Mesothelial cell of epicardium (in vitro differentiated cells): ENCODE measurements at places on chromosomes 16 and 17.

- DNase-seq = no peak
These were observed 1313.1 kb downstream of the CDH11 start for GRCh38 chr16:63808730-63809129.

GRCh38 chr16:48321317-48322036 is 63.7 kb downstream of the SIAH1 start:
- no peak for DNase-seq

DNA sequence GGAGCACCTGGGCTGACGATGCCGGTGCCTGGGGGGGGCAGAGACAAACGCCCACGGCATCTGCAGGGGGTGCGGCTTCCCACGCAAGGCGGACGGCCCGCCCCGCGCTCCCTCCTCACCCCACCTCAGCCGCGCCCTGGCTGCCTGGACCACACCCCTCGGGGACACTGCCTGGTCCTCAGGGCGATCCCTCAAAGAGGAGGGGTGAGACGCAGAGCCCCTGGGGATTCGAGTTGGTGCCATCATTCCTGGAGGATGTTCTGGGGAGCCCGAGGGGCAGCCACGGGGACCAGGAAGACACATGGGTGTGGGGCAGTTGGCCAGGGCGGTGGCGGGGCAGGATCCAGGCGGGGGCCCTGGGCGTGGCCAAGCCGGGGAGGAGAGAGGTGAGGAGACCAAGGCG is 3.9 kb downstream of the IGFALS start:
- DNase-seq = no peak

- DNase-seq = no peak
These were observed 32.6 kb upstream of the ACSF3 start for GRCh38 chr16:89061086-89061485.

DNA sequence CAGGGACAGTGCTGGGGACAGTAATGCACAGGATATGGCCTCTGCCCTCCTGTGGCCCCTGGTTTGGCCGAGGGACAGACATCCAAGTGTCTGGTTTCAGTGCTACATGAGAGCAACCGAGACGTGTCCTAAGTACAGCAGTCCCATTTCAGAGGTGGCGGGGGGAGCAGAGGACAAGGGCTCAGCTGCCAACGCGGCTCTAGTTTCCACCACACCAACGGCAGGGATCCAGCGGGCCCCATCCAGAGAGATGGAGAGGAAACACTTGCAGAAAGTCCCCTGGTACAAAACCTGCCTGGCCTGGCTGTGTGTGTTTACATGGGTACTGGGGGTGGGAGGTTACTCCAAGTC is 125.8 kb upstream of the SMURF2 start:
- DNase-seq = no peak

GRCh38 chr16:85243308-85243707 is 131.0 kb upstream of the CIBAR2 start:
- DNase-seq = no peak

GRCh38 chr17:50173335-50173941 is 7.6 kb downstream of the SGCA start:
- no peak for DNase-seq

DNA sequence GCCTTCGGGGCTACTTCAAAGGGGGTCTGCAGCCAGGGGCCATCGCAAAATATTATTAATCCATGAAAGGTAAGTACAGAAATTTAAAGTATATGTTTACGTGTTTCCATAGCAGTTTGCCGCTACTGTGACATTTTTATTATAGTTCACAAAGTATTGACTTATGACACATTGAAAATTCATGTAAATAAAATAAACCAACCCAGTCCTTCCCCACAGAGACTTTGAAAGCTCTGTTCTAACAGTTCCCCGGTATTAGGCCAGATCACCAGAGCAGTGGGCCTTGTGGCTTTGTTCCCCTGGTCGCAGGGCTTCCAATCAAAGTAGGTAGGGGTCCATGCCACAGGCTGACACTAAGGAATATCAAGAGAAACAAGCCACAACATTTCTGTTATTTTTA is 13.9 kb downstream of the KIAA0753 start:
- DNase-seq = no peak

- no peak for DNase-seq
These were observed 37.4 kb upstream of the IL21R start for GRCh38 chr16:27364493-27365141.

DNA sequence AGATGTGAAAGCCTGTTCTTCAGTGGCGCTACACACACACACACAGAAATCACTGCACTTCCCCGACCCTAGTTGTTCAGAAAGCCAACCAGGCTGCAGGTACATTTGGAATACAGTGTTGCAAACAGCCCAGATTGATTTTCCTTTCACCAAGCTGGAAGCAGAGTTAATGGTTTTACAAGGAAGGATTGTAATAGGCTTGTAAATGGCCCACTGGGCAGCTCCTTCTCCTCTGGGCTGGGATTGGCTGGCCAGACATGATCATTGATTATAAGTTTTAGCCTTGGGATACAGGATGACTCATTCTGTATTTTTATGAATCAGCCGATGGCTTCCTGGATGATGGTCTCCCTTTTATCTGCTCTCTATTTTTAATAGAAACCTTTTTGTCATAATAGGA is 2.5 kb downstream of the VAT1L start:
- DNase-seq = no peak

DNA sequence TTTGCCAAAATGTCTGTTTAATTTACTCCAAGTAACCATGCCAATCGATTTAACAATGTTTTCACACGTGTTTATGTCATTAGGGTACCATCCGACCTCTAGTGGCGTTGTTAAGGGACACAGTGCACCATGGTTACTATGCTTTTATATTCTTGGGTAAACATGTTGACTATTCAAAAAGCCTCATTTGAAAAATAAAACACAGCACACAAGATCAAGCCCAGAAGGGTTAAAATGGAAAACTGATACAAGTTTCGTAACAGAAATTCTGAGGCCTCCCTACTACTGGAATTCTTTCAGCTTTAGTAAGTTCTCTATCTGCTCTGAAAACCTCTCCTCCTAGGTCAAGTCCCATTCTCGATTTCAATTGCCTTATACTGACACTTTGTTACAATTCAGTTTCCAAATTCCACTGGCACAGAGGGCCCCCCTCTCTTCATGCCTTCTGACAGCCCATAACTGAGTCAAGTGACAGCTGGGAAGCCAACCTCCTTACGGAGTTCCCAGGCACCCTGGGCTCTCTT is 2.1 kb downstream of the CFAP20 start:
- DNase-seq = no peak

DNA sequence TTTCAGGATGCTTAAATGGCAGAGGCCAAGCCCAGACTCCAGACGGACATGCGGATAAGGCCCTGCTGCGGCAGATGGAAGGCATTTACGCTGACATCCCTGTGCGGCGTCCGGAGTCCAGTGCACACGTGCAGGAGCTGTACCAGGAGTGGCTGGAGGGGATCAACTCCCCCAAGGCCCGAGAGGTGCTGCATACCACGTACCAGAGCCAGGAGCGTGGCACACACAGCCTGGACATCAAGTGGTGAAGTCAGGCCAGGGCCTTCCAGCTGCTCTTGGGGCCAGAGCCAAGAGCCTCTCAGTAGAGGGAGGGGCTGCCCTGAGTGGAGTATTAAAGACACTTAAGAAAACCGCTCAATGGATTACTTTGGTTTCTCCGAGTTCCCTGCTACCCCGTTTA is 29.4 kb downstream of the NARF start:
- no peak for DNase-seq

- no peak for DNase-seq
These were observed 141.7 kb downstream of the MRM1 start for GRCh38 chr17:36743130-36743529.

- DNase-seq = no peak
These were observed 1.3 kb downstream of the METTL23 start for GRCh38 chr17:76727745-76728456.

DNA sequence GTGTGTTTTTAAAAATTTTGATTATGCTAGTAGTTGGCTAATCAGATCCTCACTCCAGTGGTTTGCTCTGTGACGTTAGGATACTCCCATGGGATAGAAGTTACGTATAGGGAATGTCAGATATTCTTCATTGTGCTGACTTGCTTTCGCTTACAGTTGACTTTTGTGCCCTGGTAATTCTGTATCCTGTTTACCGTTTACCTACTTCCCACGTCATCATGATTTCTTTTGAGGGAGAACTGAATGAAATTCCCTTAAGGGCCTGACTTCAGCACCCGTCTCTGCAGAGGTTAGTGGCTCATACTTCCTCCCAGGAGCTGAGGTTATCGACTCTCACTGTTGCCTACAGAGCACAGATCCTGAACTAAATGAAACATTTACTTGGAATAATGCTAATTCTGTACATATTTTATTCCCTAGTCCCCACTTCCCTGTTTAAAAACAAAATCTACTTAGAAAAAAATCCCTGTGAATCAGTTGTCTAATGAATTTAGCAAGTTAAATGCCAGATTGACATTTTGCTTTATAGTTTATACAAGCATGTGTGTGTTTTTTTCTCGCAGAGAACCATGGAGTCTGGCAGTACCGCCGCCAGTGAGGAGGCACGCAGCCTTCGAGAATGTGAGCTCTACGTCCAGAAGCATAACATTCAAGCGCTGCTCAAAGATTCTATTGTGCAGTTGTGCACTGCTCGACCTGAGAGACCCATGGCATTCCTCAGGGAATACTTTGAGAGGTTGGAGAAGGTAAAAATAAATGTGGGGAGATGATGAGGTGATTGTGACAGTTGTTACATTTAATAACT is 2.8 kb downstream of the PRKAR1A start:
- DNase-seq = no peak

DNA sequence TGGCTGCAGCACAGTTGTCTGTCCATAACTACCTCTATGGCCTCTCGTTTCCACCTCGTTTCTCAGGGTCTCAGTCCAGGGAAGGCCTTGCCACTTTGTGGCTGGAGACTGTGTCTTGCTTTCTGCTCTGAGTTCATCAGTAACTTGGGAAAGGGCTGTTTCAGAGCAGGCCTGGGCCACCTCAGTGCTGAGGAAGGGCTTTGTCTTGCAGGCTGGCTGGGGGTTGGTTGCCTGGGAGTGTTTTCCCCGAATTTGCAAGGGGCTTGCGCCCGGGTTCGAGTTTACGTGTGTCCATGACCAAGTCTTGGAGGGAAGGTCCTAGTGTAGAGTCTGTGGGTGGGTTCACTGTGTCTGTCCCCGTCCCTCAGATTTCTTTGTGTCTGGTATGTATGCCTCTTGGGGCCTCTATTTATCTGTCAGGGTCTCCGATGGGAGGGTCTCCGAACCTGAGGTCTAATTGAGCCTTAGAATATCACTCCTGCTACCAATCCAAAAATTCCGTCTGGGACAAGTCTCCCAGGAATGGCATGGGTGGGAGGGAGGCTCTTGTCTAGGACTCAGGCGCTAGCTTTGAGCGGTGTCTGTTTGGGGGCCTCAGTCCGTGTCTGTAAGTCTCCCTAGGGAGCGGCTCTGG is 594 bp upstream of the TGFB1I1 start:
- no peak for DNase-seq

GRCh38 chr17:21228111-21228510 is 14.2 kb upstream of the TMEM11 start:
- DNase-seq = no peak

DNA sequence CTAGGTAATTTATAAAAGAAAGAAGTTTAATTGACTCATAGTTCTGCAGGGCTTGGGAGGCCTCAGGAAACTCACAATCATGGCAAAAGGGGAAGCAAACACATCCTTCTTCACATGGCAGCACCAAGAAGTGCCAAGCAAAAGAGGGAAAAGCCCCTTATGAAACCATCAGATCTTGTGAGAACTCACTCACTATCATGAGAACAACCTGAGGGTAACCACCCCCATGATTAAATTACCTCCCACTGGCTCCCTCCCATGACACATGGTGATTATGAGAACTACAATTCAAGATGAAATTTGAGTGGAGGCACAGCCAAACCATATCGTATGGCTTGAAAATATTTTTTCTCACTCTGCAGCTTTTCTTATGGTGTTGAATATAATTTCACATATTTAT is 151.7 kb downstream of the ANKFN1 start:
- no peak for DNase-seq

DNA sequence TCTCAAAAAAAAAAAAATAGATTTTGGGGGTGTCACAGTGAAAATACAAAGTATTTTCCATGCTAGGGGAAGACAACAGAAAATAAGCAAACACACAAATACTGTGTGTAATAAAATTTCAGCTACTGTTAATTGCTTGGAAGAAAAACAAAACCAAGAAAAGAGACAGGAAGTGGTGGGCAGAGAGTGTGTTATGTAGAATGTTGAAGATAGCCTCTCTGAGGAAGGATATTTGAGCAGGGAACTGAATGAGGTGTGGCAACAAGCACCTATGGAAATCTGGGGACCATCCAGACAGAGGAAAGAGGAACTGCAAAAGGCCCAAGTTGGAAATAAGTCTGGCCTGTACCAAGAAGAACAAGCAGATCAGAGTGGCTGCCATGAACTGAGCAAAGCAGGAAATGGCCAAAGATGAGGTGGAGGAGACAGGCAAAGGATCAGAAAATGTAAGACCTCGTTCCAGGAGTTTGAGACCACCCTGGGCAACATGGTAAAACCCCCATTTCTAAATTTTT is 7.8 kb upstream of the USP31 start:
- DNase-seq = no peak

GRCh38 chr17:8873801-8874715 is 6.6 kb upstream of the PIK3R6 start:
- no peak for DNase-seq

DNA sequence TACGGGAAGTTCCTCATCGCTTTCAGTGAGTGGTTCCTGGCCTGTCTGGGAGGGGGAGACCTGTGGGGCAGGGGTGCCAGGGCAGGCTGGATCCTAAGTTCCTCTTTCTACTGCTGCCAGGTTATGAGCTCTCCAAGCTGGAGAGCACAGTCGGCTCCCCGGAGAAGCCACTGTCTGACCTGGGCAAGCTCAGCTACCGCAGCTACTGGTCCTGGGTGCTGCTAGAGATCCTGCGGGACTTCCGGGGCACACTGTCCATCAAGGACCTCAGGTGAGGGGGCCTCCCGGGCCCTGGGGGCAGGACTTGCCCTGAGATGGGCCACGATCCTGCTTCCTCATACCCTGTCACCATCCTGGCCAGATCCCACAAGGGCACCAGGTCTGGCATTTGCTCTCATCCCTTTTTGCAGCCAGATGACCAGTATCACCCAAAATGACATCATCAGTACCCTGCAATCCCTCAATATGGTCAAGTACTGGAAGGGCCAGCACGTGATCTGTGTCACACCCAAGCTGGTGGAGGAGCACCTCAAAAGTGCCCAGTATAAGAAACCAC is 5.1 kb downstream of the PRSS8 start:
- no peak for DNase-seq
